Stimulated activated CD8-positive, alpha-beta memory T cell treated with anti-CD3 and anti-CD28 coated beads, Interleukin-15, amount 100 ng/mL, for 1 hour (primary cell): ENCODE measurements at places on chromosomes 4 and X.

- no peak for DNase-seq
Measured at GRCh38 chrX:41482154-41482850, 35.2 kb downstream of the NYX start.

GRCh38 chr4:185735866-185736400, 76.1 kb downstream of the SORBS2 start:
- no peak for DNase-seq

- no peak for DNase-seq
Measured at GRCh38 chr4:152672206-152673092, 7.3 kb downstream of the TMEM154 start.

- DNase-seq = no peak
Measured at GRCh38 chr4:108143515-108143914, 25.2 kb downstream of the LEF1 start.

DNA sequence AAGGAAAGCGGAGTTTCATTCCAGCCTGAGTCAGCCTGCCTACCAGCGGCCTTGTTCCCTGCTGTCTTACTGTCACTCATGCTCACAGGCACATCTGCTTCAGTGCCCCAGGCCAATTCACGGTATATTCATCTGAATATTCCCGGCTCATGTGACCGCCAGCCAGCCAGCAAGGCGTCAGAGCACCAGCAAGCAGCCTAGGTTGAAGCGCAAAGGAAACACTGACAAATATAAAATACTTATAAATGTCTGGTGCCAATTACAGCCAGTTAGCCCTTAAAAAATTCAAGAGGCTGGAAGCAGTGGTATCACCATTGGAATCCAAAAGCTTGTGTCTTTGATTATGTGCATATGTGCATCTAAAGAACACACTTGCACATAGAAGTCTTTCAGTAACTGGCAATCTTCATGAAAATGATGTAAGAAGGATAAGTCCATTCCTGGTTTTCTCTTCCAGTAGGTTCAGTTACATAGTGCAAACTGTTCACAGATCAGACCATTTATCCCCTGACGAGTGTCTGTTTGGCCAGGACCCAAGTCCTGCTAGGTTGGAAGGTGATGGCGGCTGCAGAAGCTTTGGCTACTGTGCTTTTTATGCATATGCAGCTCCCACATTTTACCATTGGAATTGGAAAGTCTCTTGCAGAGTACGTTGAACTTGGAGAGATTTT, 61.3 kb downstream of the LUZP4 start:
- DNase-seq = no peak

DNA sequence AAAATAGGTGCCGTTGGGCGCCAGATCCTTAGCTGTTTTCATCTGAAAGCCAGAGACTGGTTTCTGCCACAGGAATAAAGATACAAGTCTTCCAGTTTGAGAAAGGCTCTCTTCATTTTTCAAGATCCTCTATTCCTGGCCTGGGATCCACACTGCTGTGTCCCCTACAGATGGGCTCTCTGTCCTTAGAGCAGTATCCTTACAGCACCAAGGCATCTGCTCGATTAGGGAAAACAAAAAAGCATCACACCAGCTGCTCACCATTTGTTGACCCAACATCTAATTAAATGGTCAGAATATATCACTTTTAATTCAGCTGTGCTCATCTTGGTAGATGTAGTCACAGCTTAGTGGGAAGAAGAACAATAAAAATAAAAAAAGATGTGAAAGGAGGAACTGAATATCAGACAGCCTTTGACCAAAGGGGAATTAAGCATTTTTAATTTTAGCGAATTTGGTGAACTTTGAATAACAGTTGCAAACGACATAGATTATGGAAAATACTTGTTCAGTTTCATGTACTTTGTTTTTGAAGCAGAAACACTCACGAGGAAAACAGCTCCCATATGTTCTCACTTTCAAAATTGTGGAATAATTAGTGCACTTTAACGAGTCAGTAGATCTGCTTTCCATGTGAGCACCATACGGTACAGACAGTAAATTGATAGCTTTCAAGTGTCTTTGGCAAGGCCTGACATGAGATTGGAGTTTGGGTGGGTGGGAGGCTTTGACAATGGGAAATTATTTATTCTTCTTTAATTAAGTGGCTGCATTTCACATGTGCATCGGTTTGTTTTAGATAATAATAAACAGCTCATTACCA, 148.4 kb upstream of the CLNK start:
- no peak for DNase-seq

- no peak for DNase-seq
Measured at GRCh38 chrX:46477435-46477834, 67.8 kb downstream of the ZNF674 start.

- no peak for DNase-seq
Measured at GRCh38 chr4:15457406-15458201, 12.1 kb upstream of the CC2D2A start.

- no peak for DNase-seq
Measured at GRCh38 chr4:123259676-123260646, 136.6 kb upstream of the SPRY1 start.

- no peak for DNase-seq
Measured at GRCh38 chr4:17780501-17781299, 721 bp downstream of the FAM184B start.

DNA sequence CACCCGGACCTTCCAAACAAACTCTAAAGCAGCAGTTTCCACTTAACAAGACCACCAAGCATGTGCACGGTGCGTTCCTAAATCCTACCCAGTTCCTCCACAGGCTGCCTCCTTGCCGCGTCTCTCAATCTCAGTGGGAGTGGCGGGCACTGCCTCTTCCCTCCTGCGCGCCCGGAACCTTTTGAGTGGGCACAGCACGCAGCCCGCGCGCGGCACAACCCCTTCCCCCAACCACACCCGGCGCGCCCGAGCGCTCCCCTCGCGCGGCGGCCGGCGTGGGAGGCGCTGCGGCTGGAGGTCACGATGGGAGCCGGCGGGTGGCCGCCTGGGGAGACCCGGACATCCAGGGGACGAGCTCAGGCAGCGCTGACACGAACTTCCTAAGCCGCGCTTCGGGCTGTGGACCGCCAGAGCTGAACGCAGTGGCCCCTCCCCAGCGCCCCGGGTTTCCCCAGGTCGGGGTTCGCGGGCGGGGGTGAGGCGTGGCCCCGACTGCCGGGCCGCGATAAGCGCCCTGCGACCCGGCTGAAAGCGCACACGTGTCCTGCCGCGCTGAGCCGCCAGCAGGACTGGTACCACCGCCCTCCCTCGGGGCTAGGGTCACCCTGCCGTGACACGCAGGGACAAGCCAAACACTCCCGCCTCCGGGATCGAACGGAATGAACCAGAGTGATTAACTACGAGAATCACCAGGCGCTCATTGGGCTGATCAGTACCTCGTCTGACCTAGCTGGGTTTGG, at the start of gene ABCG2:
Gene ABCG2, minus strand, starts transcription at position 151 of the 740 bp plus-strand sequence. CDS start 18,644 bp downstream, outside the sequence.
- no peak for DNase-seq

GRCh38 chr4:6109842-6110560, 90.3 kb downstream of the JAKMIP1 start:
- DNase-seq = no peak

DNA sequence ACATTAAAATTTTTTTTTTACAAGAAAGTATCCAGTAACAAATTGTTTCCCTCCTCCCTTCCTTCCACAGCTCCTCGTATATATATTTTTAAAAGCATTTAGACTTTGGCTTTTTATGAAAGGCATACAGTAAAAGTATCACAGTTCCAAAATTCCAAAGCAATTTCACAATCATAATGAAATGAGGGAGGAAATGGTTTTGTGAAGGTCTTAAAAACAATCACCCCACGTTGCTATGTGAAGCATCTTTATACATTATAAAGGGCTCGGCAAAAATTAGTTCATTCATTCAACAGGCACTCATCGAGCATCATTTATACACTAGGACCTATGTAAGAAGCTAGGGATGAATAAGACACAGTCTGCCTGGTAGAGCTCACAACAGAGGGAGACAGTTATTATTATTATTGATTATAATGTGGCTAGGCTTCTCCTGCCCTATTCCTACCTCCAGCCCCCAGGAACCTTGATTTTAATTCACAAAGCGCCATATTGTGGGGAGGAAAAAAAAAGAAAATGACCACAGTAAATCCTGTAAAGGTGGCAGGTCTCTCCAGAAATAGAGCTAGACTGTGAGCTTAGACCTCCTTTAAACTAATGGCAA, 239.9 kb downstream of the MAML3 start:
- DNase-seq = no peak

GRCh38 chrX:1851527-1851926, 236.7 kb downstream of the ASMT start:
- no peak for DNase-seq

- DNase-seq = no peak
Measured at GRCh38 chrX:20857746-20858145, 516.5 kb upstream of the CNKSR2 start.

- DNase-seq = no peak
Measured at GRCh38 chr4:111399623-111400022, 745.6 kb upstream of the FAM241A start.

GRCh38 chr4:108683479-108683878, 33.1 kb downstream of the OSTC start:
- DNase-seq = no peak

GRCh38 chr4:77734928-77735327, 84.2 kb downstream of the CNOT6L start:
- DNase-seq = no peak

GRCh38 chrX:130030826-130031225, 48.4 kb downstream of the BCORL1 start:
- DNase-seq = no peak

DNA sequence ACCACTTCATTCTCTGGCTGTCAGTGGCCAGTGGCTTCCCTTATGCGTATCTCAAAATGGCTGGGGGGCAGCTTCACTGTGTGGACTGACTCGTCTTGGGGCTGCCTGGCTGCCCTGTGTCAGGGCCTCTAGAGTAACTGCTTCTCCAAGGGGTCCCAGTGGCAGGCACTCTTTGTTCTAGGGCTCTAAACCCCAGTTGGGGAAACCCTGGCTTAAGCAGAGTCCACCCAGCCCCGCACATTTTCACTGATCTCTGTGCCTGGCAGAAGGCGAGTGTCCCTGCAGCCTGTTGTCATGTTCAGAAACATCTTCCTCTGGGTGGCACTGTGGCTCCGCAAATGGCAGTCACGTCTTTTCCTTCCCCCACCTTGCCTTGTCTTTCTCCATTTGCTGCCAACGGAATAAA, 59.7 kb downstream of the NBDY start:
- no peak for DNase-seq

DNA sequence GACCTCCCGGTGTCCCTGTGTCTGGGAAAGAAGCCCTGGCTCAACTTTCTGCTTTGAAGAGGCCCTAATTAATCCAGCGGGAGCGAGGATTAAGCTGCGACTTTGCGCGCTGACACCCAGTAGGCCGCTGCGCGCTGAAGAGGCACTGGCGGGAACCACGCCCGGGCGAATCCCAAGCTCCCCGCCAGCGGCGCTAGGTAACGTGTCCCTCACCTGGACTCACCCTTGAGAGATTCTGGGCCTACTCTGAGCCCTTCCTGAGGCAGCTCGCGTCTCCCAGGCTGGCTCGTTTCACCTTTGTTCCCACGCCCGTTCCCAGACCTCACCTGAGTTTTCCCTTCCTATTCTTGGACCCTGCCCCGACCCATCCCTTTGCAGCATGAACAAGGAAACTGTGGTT, 616 bp upstream of the KLHL34 start:
- DNase-seq = no peak

GRCh38 chr4:125572601-125573000, 257.8 kb downstream of the FAT4 start:
- DNase-seq = no peak

- DNase-seq = no peak
Measured at GRCh38 chr4:123649645-123650391, 253.2 kb downstream of the SPRY1 start.

DNA sequence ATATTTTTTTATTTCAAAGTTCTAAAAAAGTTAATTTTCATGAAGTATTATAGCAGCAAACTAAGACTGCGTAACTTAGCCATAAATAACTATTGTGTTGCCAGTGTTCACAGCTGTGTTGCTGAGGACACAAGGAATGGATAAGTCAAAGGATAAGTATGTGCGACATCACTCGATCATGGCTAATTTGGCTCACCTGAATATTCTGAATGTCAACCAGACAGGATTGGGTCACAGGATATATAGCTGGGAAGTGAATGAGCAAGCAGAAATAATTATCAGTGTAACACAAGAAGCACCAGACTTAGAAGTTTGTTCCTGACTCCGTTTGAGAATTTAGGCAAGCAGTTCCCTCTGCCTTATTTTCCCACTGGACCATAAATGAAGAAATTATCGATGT, 33.9 kb downstream of the PRDM8 start:
- DNase-seq = no peak

GRCh38 chr4:156473151-156473550, 498.4 kb downstream of the PDGFC start:
- DNase-seq = no peak

DNA sequence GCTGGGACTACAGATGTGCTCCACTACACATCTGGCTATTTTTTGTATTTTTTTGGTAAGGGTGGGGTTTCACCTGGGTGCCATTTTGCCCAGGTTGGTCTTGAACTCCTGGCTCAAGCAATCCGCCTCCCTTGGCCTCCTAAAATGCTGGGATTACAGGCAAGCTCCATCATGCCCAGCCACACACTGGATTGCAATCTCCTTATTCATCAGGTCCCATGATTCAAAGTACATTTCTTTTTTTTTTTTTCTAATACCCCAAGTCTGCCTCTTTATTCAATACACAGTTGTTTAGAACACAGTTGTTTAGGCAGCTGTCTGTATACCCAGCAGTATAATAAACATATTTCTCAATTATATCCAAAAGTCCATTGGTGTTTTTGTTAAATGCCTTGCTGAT, 130.3 kb upstream of the ARSJ start:
- no peak for DNase-seq

- no peak for DNase-seq
Measured at GRCh38 chrX:18647621-18648020, 24.3 kb downstream of the RS1 start.

DNA sequence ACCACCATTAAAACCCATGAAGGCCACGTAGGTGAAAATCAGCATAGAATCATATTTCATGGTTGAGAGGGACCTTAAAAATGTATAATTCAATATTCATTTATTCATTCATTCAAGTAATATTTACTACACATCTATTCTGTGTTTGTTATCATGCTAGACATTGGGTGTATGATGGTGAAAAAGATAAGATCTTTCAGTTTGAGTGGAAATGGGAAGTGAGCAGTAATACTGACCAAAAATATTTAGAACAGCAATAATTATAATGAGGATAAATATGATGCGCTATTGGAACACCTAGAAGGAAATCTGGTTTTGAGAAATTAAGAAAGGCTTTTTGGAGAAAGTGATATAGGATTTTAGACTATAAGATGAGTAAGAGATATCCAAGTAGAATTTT, 28.0 kb downstream of the DKK2 start:
- no peak for DNase-seq

GRCh38 chr4:19636451-19636850, 615.3 kb upstream of the SLIT2 start:
- DNase-seq = no peak

DNA sequence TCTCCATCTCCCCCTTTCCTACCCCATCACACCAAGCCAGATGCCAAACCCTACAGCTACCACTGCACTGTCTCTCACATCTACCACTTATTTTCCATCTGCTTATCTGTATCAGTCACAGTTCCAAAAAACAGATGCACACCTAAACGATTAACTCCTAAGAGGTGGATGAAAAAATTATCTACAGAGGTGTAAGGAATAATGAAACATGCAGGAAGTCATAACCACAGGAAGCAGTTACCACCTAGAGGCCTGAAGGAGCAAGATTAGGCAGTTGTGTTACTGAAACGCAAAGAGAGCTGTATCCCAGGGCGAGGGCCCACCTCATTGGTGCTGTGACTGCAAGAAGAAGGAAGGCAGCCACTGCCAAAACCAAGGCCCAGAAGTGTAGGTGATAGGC, 87.8 kb upstream of the FAM241A start:
- no peak for DNase-seq

GRCh38 chrX:49876750-49877149, 2.5 kb upstream of the USP27X start:
- no peak for DNase-seq
